ENCODE measurements at places on chromosomes 11 and 22.

- no peak for DNase-seq
These were observed 109.7 kb downstream of the WNT7B start for GRCh38 chr22:45867118-45867905.

DNA sequence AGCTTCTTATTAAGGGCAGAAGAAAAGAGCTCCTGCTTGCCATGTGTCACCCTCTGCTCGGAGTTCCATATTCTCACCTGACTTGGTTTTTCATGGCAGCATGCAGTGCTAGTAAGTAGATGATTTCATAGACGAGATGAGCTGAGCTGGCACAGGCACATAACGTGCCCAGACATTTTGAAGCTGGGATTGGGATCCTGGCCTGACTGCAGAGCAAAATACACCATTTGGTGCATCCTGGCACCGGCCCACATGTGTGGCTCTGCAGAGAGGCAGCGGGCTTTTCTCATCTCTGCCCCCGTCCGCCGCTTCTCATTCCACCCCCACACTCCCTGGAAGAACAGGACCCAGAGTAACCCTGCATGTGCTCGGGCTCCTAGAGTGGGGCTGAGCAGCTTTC is 24.8 kb downstream of the FAM118A start:
- DNase-seq = no peak

- DNase-seq = peak; percentile 18
These were observed 16.7 kb downstream of the ATG2A start for GRCh38 chr11:64900263-64900678.

- DNase-seq = no peak
These were observed 251.3 kb upstream of the PLET1 start for GRCh38 chr11:112511911-112512310.

DNA sequence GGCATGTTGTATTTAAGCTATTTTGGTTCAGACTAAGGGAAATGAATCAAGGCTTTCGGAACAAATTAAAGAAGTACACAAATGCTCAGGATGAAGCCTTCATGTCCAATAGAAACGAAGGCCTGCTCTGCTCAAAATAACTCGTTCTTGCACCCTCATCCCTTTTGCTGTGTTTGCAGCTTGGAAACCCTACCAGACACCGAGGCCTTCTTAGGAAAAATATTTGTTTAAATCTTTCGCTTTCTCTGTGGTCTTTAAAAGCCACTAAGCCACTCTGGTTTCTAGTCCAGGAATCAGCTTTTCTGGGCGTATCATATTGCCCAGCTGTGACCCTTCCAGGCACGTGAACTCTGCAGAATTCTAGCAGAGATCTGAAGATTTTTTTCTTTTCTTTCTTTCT is 60.9 kb upstream of the HSPA8 start:
- no peak for DNase-seq

DNA sequence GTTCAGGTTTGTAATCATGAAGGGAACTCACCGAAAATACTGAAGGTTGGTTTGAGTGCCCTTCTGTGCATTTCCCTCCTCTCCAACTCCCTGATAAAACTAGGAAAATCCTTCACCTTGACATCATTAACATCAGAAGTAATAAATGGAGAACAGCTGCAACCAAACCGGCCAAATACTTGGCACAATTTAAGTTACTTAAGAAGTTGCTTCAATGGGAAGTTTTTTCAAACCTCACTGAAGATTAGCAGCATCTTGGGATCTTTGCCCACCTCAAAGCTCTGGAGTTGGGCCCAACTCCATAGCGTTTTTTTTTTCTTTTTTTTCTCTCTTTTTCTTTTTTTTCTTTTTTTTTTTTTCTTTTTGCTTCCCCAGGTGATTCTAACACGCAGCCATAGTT is 784.8 kb downstream of the KCNA4 start:
- DNase-seq = no peak

- no peak for DNase-seq
These were observed 15.2 kb downstream of the BCL9L start for GRCh38 chr11:118910309-118911112.

DNA sequence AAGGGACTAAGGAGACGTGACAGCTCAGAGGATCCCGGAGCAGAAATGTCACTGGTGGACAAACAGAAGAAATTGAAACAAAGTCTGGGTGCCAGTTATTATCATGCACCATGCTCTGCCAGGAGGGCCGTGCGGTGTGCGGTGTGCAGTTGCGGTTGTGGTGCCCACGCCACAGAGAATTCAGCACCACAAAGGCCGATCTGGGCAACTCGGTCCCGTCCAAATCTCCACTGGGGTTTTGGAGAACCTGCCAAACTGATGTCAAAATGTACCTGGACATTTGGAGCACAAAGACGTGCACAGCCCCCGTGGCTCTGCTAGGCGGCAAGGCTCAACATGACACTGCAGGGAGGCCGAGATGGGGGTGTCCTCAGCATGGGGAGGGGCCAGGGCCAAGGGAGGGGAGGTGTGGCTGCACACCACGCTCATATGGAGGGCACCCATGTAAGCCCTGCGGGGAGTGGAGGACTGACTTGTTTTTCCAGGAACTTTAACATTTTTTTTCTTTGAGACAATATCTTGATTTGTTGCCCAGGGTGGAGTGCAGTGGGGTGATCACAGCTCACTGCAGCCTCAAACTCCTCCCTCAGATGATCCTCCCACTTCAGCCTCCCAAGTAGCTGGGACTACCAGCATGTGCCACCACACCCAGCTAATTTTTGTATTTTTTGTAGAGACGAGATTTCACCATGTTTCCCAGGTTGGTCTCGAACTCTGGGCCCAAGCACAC is 39.4 kb downstream of the GNB1L start:
- DNase-seq = no peak

DNA sequence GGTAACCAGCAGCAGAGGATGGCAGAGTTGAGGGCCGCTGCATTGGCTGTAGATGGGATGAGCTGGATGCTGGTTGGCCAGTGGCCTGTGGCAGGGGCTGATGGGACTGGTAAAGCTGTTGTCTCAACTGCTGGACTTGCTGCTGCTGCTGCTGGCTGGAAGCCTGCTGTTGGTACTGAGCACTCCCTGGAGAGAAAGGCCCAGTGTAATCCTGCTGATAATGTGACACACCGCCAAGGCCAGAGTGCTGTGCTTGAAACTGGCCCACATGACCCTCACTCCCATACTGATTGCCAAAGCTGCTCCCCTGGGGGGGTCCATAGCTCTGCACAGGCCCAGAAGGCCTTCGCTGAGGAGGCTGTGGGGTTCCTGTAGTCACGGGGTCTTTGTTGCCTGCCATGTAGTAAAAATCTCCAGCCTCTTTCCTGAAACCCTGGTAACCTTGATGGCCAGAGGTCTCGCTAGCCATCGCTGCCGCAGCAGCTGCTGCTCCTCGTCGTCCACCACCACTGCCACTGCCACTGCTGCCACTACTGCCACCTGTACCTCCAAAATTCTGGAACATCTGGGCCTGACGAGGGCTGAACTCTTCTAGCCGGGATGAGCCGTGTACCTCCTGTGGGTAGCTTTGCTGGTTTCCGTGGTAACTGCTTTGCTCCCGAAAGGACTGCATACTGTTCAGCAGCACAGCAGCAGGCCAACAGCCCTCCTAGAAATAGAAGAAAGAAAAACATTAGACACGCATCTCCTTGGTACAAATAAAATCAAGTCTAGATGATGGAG is 55.6 kb downstream of the TCF20 start:
- DNase-seq = no peak
